ENCODE measurements at places on chromosomes 2 and 18. TPM values are rescaled to one million over a fixed set of nuclear protein-coding genes. Genes with fewer than 3 reads are reported as not detected.
A peak's percentile ranks its signal among the peaks of the same experiment; 100 is the strongest.

The CXCR2 gene
- total RNA-seq = 0.19 TPM

DNA sequence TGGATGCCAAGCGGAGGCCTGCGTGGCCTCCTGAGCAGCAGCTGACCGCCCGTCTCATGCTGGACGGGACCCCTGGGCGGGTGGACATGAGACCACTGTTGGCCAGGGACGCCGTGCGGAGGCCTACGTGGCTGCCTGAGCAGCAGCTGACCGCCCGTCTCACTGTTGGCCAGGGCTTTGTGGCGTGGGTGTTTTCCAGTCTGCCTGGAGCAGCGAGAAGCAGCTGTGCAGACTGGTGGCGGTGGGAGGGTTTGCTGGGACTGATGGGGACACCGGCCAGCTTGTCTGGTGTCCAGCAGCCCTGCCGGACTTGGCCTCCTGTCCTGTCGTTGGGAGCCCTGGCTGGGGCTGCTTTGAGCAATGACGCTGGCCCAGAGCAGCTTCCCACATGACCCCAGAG lies 5.8 kb upstream of the D2HGDH start:
- DNase-seq = no peak

The CCDC102B gene
- total RNA-seq = 1.1 TPM

- DNase-seq = peak; percentile 79
Measured at GRCh38 chr18:61901323-61901986, 8.6 kb upstream of the RNF152 start.

The HPCAL1 gene
- 82.8 TPM for total RNA-seq

The SLC23A3 gene
- total RNA-seq = 1.8 TPM

DNA sequence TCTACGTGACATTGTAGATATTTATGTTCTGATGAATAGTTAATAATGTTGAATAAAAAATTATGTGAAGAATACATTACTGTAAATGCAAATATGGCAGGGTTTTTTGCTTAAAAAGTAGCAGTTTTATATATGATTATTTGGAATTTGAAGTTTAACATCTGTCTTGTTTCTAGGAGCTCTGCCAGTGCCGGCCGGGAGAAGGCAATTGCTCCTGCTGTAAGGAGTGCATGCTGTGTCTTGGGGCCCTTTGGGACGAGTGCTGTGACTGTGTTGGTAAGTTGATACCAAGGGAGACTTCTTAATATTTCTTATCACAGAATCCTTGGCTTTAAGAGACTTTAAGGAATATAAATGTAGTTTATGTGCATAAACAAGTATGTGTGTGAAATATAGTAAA lies 25.2 kb downstream of the TWSG1 start:
- DNase-seq = no peak

DNA sequence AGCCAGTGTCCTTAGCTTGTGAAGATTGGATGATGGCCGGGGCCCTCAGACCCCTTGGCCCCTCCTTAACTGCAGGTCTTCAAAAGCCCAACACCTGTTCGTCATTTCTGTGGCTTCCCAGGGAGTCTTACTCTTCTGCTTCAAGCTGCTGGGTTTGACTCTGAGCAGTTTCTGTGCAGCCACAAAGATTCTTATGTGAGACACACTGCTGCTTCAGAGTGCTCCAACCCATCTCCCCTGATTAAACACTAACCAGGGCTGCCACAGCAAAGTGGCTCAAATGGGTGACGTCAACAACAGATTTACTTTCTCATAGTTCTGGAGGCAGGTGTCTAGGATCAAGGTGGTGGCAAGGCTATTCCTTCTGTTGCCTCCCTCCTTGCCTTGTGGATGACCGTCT lies 40.8 kb downstream of the TSN start:
- DNase-seq = no peak

DNA sequence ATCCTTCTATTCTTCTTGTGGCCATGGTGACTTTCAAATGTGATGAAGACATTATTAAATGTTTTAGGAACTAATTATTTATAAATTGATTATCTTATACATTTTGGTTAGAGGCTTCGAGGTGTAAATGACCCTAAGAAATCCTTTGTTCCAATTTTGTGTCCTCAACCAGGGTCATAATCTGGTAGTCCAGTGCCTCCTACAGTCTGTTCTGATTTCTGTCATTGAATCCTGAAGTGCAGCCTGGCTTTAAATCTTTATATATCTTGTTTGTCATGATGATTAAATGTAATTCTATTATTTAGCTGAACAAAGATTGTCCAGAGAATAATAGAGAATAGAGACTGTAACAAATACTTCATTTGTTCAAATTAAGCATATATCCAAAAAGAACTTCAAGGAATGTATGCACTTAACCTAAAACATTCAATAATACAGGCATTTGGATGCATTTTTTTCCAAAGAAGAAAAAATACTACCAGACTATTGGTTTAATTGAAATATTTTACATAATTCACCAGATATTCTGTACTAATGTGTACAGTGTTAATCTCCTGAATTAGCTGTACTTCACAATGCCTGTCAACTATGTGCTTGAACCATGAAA lies 89.8 kb downstream of the PRPF40A start:
- no peak for DNase-seq

- no peak for DNase-seq
Measured at GRCh38 chr2:120347396-120348060, 1.6 kb downstream of the INHBB start.

- DNase-seq = peak; percentile 93
Measured at GRCh38 chr2:95115418-95115817, 6.2 kb downstream of the MRPS5 start.

- no peak for DNase-seq
Measured at GRCh38 chr2:180385601-180386201, 378.6 kb upstream of the CWC22 start.

The BOLA3 gene
- 103 TPM for total RNA-seq

DNA sequence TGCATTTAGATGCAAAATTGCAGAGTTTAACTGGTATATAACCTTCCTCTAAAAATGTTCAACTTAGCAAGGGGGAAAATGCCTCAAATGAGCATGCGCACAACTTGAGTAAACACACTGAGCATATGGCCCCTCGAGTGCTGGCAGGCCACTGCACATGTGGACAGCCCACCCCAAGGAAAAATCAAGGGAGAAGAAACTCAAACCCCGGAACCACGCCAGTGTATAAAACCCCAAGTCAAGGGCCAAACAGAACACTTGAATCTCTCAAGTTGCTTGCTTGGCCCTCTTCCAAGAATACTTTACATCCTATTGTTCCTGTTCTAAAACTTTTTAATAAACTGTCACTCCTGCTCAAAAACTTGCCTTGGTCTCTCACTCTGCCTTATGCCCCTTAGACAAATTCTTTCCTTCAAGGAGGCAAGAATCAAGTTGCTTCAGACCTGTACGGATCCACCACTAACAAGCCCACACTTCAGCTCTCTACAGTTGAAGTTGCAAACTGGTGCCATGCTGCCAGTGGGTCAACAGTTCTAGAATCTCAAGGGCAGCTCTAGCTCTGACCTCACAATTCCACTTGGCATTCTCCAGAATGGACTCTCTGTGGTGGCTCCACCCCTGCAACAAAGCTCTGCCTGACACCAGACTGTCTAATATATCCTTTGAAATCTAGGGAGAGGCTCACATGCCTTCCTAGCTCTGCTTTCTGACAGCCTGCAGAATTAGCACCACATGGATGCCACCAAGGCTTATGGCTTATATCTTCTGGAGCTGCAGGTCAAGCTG lies 38.9 kb downstream of the HIBCH start:
- DNase-seq = no peak

The SPC25 gene
- 22.8 TPM for total RNA-seq

DNA sequence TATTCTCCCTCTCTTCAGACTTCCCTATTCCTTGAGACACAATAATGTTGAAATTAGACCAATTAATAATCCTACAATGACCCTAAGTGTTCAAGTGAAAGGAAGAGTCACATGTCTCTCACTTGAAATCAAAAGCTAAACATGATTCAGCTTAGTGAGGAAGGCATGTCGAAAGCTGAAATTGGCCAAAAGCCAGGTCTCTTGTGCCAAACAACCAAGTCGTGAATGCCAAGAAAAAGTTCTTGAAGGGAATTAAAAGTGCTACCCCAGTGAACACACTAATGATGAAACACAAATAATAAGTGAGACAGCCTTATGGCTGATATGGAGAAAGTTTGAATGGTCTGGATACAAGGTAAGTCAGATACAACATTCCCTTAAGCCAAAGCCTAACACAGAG lies 115.4 kb downstream of the PXDN start:
- no peak for DNase-seq

The ZNF804A gene
- total RNA-seq = not detected

The REG3G gene
- not detected for total RNA-seq

DNA sequence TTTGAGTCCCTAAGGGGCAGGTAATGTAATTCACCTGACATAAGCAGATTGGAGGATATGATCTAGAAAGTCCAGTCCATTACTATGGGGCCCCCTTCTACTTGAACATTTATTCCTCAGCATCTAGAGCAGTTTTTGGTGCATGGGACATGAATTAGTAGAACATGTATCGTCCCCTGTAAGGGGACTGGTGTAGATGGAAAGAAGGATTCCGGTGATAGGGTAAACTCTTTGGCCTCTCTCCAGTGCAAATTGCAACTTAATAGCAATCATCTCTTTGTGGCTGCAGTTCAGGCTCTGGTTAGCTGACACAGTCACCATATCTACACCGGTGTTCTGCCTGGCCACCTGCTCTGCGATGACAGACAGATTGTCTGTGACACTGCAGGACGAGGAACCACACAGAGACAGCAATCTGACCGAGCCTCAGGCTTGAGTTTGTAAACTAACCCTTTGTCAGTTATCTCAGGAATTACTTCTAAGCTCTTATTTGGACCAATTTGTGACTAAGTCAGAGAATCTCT lies 6.4 kb upstream of the SLC8A1 start:
- no peak for DNase-seq

- peak; percentile 64 for DNase-seq
Measured at GRCh38 chr2:45009303-45009927, at the start of gene SIX2. Gene SIX2 (minus strand): TSS chr2:45009452. CDS start chr2:45009110, 342 bp downstream.

The RPRM gene
- total RNA-seq = not detected

The RTP5 gene
- 0.07 TPM for total RNA-seq

The PRKAG3 gene
- total RNA-seq = not detected

The C2orf81 gene
- total RNA-seq = 1.7 TPM

- DNase-seq = no peak
Measured at GRCh38 chr18:74898965-74899364, 301.3 kb downstream of the ZNF407 start.

GRCh38 chr2:236847023-236847422 lies 238.7 kb upstream of the COPS8 start:
- DNase-seq = no peak

The APLF gene
- 2.0 TPM for total RNA-seq

GRCh38 chr2:156471762-156472161 lies 35.6 kb downstream of the GPD2 start:
- DNase-seq = no peak

DNA sequence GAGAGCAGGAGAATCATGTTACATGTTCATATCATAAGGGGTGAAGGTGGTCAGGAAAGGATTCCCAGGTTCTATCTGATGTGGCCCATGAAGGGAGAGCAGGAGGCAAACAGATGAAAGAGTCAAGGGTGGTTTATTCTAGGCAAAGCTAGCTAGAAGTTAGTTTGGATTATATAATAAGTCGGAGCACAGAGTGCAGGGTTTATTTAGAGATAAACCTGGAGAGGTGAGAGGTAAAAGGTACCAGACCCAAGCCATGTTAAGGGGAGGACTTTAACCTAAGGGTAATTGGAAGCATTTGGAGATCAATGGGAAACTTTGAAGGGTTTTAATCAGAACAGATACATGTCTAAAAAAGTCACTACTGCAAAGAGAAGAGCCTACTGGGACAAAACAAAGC lies 69.2 kb upstream of the LRATD1 start:
- no peak for DNase-seq

The TTLL4 gene
- total RNA-seq = 71.2 TPM

DNA sequence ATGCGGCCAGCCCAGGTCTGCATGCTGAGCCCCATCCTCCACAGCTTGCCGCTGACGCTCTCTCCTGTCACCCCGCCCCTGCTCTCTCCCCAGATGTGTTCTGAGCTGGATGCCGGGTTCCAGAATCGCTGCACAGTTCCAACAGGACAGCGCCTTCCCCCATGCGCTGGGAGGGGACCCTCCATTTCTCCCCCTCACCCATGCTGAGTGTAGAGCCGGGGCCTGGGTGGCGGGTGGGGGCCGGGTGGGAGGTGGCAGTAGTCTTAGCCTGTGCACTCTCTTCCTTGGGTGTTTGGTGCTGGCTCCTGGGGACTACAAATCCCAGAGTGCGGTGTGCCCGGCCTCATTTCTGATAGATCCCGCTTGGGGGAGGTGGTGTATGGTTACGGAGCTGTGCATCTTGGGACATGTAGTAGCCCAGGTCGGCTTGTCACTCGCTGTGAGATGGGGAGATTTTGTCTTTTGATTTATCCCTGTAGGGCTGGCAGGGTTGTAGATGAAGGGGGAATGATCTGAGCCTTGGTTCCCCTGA lies 6.8 kb downstream of the DNAJB2 start:
- DNase-seq = no peak

- DNase-seq = no peak
Measured at GRCh38 chr2:33213244-33213643, 263.2 kb upstream of the RASGRP3 start.

The SGO2 gene
- total RNA-seq = 27.2 TPM

- no peak for DNase-seq
Measured at GRCh38 chr2:128513116-128513960, 194.7 kb upstream of the HS6ST1 start.

DNA sequence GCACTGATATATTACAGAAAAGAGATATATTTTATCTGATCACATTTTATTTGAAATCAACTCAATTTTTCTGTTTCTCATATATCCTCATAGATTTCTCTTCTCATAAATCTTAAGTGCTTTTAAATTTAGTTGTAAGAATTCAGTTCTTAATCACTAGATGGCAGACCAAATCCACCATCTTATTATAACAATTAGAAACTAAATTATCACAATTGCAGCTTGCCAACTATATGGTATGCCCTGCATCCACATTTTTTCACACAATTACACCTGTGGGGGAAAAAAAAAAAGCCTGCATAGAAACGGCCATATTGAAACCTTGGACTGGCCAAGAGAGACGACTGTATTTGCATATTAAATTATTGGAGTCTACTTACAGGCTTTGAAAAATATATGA lies 64.4 kb downstream of the COL5A2 start:
- DNase-seq = no peak

GRCh38 chr2:213545481-213545880 lies 261.2 kb downstream of the SPAG16 start:
- no peak for DNase-seq
